ENCODE measurements at places on chromosomes 11 and 22.

DNA sequence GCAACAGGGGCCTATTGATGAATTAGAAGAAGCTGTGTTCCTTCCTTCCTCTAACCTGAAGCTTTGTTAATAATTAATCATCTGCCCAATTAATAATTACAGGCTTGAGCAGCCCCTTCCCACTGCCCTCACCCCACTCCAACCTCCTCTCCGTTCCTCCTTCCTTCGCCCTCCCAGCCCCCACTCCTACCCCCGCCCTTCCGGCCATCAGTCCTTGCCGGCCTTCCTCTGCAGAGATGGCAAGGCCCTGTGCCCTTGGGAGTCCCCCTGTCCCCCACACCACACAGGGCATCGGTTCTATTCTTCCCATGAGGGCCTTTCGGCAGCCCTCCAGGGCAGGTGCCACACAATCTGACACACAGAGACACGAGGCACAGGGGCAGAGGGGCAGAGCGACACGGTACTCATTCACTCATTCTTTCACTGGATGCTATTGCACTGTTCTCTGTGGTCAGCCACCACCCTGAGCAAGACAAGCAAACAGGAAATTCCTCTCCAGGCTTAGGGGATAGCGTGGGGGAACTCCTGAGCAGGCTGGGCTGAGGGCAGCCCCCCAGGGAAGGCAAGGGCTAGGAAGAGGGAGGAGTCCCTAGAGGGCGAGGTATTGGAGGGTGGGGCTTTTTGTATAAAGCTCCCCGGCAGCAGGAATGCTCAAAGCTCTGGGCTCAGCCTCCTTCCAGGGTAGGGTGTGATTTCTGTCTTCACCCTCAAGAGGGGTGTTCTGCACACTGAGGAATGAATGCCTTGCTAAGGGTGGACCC, 14.7 kb downstream of the MGAT3 start:
- no peak for DNase-seq

DNA sequence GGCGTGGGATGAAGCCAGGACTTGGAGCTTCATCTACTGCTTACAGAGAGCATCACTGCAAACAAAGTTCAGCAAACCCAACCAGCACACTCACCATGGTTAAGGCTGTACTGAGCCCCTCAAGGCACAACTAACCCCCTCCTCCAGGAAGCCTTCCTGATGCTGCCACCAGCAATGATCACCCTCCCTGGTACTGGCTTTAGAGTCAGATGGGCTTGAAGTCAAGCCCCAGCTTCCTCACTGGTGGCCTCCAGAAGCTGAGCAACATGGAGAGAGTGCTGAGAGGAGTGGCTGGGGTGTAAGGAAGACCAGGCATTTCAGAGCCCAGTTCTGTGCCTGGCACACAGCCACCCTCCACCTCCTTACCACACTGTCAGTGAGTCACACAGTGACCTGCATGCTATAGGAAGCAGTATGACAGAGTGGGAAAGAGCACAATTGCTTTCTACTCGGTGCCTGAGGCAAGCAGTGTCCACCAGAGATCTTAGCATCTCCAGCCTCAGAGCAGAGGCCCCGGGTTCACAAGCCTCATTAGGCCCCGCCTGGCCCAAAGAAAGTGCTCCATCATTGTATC, 24.7 kb upstream of the BAIAP2L2 start:
- DNase-seq = no peak

- DNase-seq = no peak
Measured at GRCh38 chr11:71379701-71380100, 68.5 kb downstream of the DHCR7 start.

DNA sequence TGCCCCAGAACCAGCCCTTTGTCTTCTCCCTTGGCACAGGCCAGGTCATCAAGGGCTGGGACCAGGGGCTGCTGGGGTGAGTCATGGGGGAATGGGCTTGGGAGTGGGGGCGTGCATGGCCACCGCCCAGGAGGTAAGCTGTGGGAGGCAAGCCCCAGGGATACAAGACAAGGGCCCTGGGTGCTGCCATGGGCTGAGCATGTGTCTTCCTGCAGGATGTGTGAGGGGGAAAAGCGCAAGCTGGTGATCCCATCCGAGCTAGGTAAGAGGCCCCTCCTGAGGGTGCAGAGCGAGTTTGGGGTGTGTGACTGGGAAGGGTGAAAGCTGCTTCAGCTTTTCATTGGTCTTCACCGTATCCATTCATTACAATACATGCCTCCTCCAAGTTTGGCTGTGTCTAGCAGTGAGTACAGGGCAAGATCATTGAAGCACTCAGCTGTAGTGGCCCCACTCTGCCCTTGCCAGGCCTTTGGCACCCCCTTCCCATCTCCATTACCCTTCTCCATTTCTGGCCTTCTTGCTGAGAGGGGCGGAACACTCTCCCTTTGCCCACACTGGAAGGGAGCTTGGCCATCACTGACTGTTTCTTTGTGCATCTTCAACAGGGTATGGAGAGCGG, 2.5 kb downstream of the FKBP2 start:
- DNase-seq = no peak

All from activated CD4-positive, CD25-positive, alpha-beta regulatory T cell (primary cell).